Esophagus mucosa (tissue), 1 donor: ENCODE measurements at places on chromosomes 5 and 9. TPM values are rescaled to one million over a fixed set of nuclear protein-coding genes. Genes with fewer than 3 reads are reported as not detected.
A peak's percentile ranks its signal among the peaks of the same experiment; 100 is the strongest.

- ATAC-seq, result no peak
These were observed 49.5 kb downstream of the APBA1 start for GRCh38 chr9:69622676-69623075.

- no peak for ATAC-seq
These were observed 63.9 kb downstream of the SERINC5 start for GRCh38 chr5:80191991-80192398.

- no peak for ATAC-seq
These were observed 28.6 kb downstream of the NKD2 start for GRCh38 chr5:1037123-1037670.

DNA sequence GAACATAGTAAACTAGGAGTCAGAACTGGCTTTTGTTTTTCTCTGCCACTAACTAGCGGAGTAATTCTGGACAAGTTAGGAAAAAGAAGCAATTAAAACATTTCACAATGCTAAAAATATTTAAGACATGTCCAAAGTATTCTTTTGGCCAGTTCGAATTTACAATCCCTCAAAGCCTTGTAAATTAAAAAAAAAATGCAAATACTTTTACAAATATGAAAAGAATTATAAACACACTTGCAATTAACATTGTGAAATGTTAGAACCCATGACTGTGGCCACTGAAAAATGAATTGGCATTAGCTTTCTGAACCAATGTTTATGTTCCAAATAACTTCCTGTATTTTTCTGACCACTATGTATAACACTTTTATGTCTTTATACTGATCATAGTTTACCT lies 2.2 kb downstream of the RAD1 start:
- no peak for ATAC-seq

DNA sequence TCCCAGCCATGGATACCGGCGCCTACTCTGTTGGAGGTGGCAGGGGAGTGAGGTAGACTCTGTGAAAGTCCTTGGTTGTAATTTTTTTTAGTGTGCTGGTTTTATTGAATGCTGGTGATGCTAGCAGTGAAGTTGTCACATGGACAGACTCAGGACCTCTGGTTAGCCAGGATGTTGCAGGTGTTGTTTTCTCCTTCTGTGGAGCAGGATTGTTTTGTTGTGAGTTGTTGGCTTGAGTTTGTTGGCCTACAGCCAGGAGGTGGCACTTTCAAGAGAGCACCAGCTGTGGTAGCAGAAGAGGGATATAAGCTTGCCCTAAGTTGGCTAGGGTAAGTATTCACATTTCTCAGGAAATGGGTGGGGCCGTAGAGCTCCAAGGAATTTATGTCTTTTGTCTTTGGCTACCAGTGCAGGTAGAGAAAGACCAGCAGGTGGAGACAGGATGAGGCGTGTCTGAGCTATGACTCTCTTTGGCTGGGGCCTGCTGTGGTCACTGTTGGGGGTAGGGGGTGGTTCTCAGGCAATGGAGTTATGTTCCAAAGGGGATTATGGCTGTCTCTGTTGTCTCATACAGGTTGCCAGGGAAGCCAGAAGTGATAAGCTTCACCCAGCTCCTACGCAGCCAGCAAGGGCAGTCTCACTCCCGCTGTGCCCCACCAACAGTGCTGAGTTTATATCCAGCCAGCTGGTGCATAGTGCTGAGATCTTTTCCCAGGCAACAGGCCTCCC lies 248.7 kb downstream of the TAF11L14 start:
- ATAC-seq, result peak; percentile 98

DNA sequence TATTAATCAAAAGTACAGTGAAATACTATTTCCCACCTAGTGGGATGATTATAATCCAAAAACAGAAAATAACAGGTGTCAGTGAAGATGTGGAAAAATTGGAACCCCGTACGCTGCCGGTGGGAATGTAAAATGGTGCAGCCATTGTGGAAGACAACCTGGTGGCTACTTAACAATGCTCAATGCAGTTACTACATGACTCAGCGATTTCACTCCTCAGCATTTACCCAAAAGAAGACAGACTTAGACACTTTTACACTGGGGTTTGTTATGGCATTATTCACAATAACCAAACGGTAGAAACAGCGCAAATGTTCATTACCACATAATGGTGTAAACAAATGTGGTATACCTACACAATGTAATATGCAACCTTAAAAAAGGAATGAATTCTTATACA lies 23.9 kb downstream of the SECISBP2 start:
- no peak for ATAC-seq

- no peak for ATAC-seq
These were observed 47.9 kb downstream of the ADGRV1 start for GRCh38 chr5:90606539-90606938.

DNA sequence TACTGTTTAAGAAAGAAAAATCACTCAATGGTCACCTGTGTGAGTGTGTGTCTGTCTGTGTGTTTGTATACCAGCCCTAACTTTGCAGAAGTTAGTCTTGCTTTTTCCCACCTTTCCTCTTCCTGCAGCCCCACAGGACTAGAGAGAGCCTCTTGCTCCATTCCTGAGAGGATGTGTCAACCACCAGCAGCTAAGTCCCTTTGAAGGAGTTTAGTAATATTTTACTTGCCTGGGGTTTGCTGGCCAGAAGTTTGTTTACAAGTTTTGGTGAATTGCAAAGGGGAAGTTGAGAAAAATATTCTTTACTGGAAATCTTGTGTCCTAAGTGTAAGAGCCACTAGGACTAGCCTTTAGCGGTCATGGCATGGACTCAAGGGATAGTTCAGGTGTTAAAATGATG lies 316.2 kb downstream of the BRINP1 start:
- ATAC-seq, result no peak

- no peak for ATAC-seq
These were observed 145.7 kb upstream of the DAB2 start for GRCh38 chr5:39570403-39571027.

DNA sequence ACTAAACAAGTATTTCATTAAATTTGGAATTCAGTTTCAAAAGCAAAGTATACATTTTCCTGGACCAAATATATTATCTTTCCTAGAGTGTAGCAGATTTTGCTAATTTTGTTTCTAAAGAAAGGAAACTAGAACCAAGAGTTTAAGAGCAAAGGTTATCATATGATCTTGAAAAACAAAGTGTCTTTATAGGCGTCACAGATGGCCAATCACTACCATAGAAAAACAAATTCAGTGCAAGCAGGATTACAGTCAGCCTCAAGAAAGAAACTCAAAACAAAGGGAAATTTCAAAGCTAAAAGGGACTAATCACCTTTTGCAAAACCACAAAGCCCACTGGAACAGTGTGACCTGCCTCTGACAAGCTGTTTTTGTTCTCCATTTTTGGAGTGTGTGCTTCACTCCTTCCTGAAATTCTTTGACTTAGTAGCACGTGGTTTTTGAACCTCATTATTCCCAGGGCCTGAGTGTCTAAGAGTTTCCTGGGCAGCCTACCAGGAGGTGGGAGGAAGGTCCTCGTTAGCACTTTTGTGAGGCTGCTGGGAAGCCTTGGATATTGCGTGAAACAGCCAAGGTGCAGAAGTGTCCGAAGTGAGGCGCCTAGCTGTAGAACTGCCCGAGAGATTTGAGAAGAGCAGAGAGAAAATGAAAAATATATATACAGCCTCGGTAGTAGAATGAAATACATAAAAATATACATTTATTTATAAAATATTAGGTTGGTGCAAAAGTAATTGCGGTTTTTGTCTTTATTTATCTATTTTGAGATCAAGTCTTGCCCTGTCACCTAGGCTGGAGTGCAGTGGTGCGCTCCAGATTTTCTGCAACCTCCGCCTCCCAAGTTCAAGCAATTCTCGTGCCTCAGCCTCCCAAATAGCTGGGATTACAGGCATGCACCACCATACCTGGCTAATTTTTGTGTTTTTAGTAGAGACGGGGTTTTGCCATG lies 246.1 kb downstream of the MARCHF11 start:
- ATAC-seq, result no peak

IL3 gene
- total RNA-seq, result not detected

ACTBL2 gene
- not detected for total RNA-seq

YIPF5 gene
- total RNA-seq, result 28.8 TPM

OR1Q1 gene
- total RNA-seq, result not detected

F2R gene
- 2.3 TPM for total RNA-seq

MARVELD2 gene
- total RNA-seq, result 25.7 TPM

CTXN3 gene
- 0.24 TPM for total RNA-seq
